Hair follicle dermal papilla cell (primary cell): ENCODE measurements at places on chromosomes 3 and 15. TPM values are rescaled to one million over a fixed set of nuclear protein-coding genes. Genes with fewer than 3 reads are reported as not detected.

Gene RHOV
- 0.16 and 0.24 TPM in 2 replicates for total RNA-seq

Gene RARRES1
- total RNA-seq: 0.61 and 0.65 TPM in 2 replicates

Gene SLC30A4
- 14.2 and 16.1 TPM in 2 replicates for total RNA-seq

Gene SCG5
- total RNA-seq: 7.8 and 11.8 TPM in 2 replicates

Gene ANKUB1
- 0.16 TPM in 1 of 2 replicates, not detected in the other for total RNA-seq

Gene C3orf22
- total RNA-seq: not detected in 2 replicates

Gene MUC20
- total RNA-seq: 0.49 and 0.65 TPM in 2 replicates

Gene ZBTB11
- total RNA-seq: 20.5 and 23.7 TPM in 2 replicates

Gene FBXL22
- 0.49 and 1.1 TPM in 2 replicates for total RNA-seq

Gene DAZL
- under 0.01 and 0.16 TPM in 2 replicates for total RNA-seq
